ENCODE measurements at places on chromosomes 4 and X. TPM values are rescaled to one million over a fixed set of nuclear protein-coding genes. Genes with fewer than 3 reads are reported as not detected.

DNA sequence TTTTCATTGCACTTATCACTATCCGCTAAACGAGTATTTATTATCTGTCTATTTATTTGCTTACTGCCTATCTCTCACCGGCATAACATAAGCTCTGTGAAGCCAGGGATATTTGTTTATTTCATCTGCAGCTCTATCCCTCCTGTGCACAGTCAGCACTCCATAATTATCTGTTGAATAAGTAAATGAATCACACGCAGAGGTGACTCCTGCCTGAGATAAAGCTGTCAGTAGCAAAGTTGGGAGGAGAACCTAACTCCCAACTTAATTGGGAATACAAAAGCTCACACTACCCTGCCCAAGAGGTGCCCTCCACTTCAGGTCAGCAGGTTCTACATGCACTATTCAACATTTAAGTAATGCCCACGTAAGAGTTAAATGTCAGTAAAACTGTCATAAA, 85.7 kb downstream of the CORIN start:
- no peak for DNase-seq

DNA sequence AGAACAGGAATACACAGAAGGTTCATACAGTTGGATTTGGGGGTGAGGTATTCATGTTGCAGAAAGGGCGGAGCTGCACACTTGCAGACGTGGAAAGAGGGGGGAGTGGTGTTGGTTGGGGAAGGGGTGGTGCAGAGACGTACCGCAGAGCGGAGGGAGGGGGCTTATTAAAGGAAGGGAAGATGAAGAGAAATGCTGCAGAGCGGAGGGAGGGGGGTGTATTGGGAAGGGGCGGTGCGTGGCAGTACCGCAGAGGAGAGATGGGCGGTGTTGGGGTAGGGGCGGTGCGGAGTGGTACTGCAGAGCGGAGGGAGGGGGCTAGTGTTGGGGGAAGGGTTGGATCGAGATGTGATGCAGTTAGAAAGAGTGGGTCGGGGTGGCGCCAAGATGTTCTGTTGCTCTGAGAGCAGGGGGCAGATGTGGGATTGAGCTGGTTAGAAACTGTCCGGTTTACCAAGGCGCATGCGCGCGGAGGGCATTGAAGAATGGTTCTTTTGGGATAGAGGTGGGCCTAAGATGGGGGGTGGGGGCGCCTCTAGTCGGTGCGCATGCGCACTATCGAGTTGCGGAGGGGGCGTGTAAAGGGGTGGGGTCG, 900 bp downstream of the TRO start:
- DNase-seq: peak; percentile 80

DNA sequence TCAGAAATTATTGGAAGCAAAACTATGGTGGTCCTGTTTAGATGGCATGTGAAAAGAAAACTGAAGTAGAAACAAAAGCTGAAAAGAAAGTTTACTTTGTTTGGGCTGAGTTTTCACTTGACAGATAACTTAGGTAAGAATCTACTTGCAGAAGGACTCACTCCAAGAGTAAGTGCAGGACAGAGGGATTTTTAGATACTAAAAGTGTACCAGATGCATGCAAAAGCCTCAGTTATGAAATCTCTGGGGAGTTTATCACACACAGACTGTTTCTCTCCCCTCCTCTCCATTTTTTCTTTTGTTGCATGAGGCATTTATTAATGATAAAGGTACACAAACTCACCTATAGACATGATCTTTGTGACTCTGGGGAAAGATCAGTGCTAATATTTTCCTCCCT, 127.5 kb upstream of the GIMD1 start:
- DNase-seq: no peak

GRCh38 chr4:100063355-100063754, 113.3 kb upstream of the H2AZ1 start:
- DNase-seq: no peak

DNA sequence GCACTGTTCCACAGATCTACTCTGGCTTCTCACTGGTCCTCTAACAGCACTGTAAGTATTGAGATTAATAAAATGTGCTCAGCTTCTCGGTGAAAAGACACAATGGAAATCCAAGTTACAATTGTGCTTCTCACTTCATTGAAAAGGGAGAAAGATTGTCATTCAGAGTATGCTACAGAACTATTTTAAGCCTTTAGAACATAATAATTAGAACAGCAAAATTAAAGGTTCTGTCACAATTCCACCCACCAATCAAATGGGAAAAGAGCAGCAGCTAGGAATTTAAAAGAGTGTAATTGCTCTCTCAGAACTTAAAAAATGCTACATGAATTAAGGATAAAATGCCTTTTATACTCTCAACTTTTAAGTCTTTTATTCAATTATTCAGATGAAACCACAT, 329.4 kb downstream of the ANK2 start:
- no peak for DNase-seq

- no peak for DNase-seq
These were observed 4.2 kb downstream of the STBD1 start for GRCh38 chr4:76310683-76311082.

- no peak for DNase-seq
These were observed 25.6 kb upstream of the PRDM8 start for GRCh38 chr4:80171656-80172055.

- no peak for DNase-seq
These were observed 207.5 kb downstream of the ANK2 start for GRCh38 chr4:113256946-113257345.

DNA sequence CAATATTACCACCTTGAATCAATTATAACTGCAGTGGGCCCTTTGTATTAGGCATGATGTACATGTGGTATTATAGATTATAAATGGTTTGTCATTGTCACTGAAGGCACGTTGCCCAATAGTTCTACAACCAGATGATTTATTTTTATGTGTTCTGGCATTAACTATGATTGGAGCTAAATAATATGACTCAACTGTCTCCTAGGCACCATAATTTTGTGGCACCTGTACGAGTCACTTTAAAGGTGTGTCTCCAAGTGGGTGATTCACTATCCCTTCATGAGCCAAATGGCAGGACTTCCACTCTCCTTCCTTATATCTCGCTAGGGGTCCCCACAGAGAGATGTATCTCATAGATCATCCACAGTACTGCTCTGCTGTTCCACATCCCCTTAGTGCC, 6.1 kb upstream of the SMPX start:
- no peak for DNase-seq

The RCHY1 gene
- total RNA-seq: 42.9 TPM

The SHROOM4 gene
- 15.4 TPM for total RNA-seq

The HDX gene
- total RNA-seq: 12.6 TPM

The PNCK gene
- total RNA-seq: 35.1 TPM

The IL9R gene
- total RNA-seq: not detected

The SOD3 gene
- 5.8 TPM for total RNA-seq

Measured in mesothelial cell of epicardium (in vitro differentiated cells).